B cell (primary cell): ENCODE measurements at places on chromosomes 6 and 20.

GRCh38 chr6:170073846-170074245 lies 217.0 kb downstream of the DLL1 start:
- no peak overlapping the region for H3K4me3 ChIP-seq
- no peak for DNase-seq
- H3K27ac ChIP-seq = no peak overlapping the region

GRCh38 chr20:17863577-17864292 lies 104.9 kb downstream of the SNX5 start:
- H3K27me3 ChIP-seq = no peaks in the 10 kb centered on the region
- peaks cover 44% of the 10 kb centered on the region for H3K4me1 ChIP-seq
- no peaks in the 10 kb centered on the region for H3K36me3 ChIP-seq
- H3K27ac ChIP-seq = no peak overlapping the region

DNA sequence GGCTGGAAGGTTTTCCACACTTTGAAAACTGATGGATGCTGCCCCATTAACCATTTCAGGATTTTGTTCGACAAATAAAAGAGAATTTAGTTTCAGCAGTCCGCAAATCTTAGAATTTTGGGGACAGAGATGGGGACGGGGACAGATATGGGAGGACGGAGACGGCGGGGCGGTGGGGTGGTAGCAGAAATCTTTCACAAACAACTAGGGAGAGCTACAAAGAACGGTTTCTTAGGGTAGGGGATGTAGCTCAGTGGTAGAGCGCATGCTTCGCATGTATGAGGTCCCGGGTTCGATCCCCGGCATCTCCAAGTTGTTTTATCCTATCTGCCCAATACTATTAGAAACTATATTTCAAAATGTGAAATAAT lies 15.1 kb downstream of the HMGN4 start:
- peak; percentile 88 for DNase-seq
- H3K27ac ChIP-seq = no peak overlapping the region
- H3K27me3 ChIP-seq = no peaks in the 10 kb centered on the region
- H3K4me3 ChIP-seq = peak overlapping the region; percentile 70
- no peaks in the 10 kb centered on the region for H3K36me3 ChIP-seq
- H3K4me1 ChIP-seq = peaks cover 45% of the 10 kb centered on the region

DNA sequence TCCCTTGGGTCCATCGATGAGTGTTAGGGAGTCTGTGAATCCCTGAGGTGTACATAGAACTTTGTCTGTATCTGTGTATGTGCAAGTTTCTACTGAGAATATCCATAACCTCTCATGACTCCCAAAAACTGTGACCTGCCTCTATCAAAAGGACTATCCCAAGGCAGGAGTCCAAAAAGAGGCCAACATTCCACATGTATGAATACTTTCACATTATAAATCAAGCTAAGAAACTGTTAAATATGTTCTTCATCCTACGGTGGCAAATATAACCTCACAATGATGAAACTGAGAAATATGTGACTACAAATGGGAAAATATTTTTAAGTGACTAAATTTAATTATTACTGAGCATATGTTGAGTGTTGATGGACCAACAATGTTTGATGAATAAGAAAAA lies 16.1 kb upstream of the STX11 start:
- H3K36me3 ChIP-seq = no peaks in the 10 kb centered on the region
- H3K27ac ChIP-seq = no peak overlapping the region
- no peaks in the 10 kb centered on the region for H3K27me3 ChIP-seq
- no peak overlapping the region for H3K4me3 ChIP-seq
- DNase-seq = no peak
- H3K4me1 ChIP-seq = no peaks in the 10 kb centered on the region

- no peak overlapping the region for H3K27ac ChIP-seq
- no peak overlapping the region for H3K4me3 ChIP-seq
- H3K36me3 ChIP-seq = no peaks in the 10 kb centered on the region
- H3K4me1 ChIP-seq = no peaks in the 10 kb centered on the region
Measured at GRCh38 chr6:83314693-83315092, 116.2 kb downstream of the ME1 start.
